Memory B cell (primary cell): ENCODE measurements at places on chromosomes 2 and 18.

DNA sequence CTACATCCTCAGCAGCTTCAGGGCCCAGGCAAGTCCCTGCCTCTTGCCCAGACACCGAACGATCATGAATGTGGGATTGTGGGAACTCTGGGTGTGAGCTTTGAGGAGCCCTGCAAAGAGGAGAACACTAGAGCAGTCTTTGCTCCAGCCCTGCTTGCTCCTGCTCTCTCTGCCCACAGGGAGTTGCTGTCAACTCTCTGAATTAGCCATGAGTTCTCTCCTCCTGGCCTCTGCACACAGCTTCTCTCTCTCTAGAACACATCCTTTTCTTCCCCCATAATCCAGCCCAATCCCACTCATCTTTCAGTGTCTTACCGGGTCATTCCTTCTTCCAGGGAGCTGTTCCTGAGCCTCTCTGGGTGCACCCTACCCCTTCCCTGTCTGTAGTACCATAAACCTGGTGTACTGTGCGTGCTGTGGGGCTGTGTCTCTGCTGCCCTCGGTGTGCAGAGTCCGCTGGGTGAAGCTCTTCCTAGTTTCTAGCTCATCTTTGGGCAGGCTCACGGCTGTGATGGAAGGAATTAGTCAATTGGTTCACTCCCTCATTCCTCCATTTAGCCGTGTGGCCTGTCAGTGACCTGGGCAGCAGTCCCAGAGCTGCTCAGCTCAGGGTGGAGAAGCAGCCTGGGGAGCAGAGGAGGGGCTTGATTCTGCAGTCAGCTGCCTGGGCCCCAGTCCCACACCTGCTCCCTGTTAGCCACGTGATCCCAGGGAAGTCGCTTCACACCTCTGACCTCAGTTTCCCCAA is 132.9 kb upstream of the HDAC4 start:
- H3K27me3 ChIP-seq, result peaks cover 12% of the 10 kb centered on the region
- no peak for DNase-seq
- peaks cover 2% of the 10 kb centered on the region for H3K4me1 ChIP-seq

- H3K4me1 ChIP-seq, result peaks cover 2% of the 10 kb centered on the region
- no peak for DNase-seq
- no peak overlapping the region for H3K4me3 ChIP-seq
- H3K27ac ChIP-seq, result no peak overlapping the region
- H3K27me3 ChIP-seq, result peaks cover 4% of the 10 kb centered on the region
Observed at GRCh38 chr2:85255813-85256594, 71.8 kb downstream of the TGOLN2 start.

DNA sequence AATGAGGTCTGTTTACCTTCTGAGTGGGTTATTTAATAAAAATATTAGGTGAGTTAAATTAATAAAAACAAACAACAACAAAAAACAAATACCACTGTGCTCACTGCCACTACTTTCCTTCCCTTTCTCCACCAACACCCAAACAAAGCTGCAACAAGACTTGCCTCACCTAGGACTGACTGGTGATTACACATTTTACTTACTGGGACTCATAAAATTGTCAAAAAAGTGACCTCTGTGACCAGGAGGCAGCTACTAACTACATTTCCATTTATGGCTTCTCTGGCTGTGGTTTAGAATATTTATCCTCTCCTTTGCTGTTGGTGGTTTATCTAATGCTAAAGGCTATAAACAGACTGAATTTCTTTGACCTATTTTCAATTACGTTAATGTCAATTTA is 39.8 kb downstream of the EFEMP1 start:
- no peak overlapping the region for H3K4me3 ChIP-seq
- H3K27me3 ChIP-seq, result no peaks in the 10 kb centered on the region
- no peaks in the 10 kb centered on the region for H3K4me1 ChIP-seq
- no peak for DNase-seq
- no peaks in the 10 kb centered on the region for H3K36me3 ChIP-seq
- H3K27ac ChIP-seq, result no peak overlapping the region

- no peak for DNase-seq
- H3K36me3 ChIP-seq, result no peaks in the 10 kb centered on the region
Observed at GRCh38 chr2:185381631-185382030, 357.0 kb upstream of the FSIP2 start.

DNA sequence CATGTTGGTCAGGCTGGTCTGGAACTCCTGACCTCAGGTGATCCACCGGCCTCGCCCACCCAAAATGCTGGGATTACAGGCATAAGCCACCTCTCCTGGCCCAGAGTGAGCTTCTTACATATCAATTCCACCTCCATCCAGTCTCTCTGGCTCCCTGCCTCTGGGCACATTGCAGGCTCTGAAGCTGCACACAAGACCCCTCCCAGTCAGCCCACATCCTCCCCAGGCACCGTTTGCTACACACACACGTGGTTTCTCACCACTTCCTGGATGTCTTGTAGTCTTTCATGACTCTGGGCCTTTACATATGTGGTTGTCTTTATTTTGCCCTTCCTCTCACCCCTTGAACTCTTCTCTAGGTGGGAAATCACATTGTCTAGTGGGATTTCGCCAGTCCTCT is 64.0 kb upstream of the CABLES1 start:
- DNase-seq, result peak; percentile 17
- peak overlapping the region; percentile 74 for H3K4me3 ChIP-seq
- peaks cover 37% of the 10 kb centered on the region for H3K4me1 ChIP-seq
- peak overlapping the region; percentile 12 for H3K27ac ChIP-seq
- H3K36me3 ChIP-seq, result no peaks in the 10 kb centered on the region
- H3K27me3 ChIP-seq, result no peaks in the 10 kb centered on the region

DNA sequence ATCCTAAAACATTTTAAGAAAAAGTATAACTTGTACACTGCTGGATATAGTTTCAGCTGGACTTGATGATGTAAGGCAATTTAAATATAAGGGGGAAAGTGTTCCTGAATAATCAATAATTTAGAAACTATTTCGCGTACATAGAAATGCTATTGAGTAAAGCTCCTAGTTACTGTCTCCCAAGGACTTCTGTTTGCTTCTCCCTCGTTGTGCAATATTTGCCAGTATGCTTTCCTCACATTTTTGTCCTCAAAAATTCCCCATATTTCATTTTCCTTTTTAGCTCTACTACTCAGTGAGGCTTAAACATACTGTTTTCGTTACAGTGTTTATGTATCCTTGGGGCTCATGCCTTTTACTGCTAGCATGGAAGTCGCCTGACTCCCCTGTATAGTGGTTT is 36.9 kb downstream of the ATP9B start:
- no peak overlapping the region for H3K4me3 ChIP-seq
- peaks cover 20% of the 10 kb centered on the region for H3K36me3 ChIP-seq
- no peak for DNase-seq
- peaks cover 18% of the 10 kb centered on the region for H3K4me1 ChIP-seq
